ENCODE measurements at places on chromosomes 12 and 14.

- peak; percentile 58 for DNase-seq
Observed at GRCh38 chr14:44914849-44915248, 46.9 kb downstream of the KLHL28 start.

- DNase-seq: no peak
Observed at GRCh38 chr12:11689591-11690186, 40.2 kb downstream of the ETV6 start.

DNA sequence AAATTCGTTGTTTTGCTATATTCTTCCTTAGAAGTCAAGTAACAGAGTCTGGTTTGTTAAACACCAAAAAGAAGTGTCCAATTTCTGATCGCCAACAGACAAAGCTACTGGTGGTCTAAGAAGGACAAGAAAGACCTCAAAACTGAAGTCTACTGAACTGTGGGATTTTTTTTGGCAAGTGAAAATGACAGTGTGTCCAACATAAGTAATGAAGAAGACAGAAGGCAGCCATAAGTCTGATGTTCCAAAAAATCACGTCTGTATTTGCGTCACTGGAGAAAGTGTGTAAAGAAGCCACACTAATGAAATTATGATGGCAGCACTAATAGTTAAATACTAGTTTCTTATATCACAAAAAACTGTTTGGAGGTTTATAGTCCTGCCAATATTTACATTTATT, 32.6 kb downstream of the WASHC3 start:
- DNase-seq: peak; percentile 22

DNA sequence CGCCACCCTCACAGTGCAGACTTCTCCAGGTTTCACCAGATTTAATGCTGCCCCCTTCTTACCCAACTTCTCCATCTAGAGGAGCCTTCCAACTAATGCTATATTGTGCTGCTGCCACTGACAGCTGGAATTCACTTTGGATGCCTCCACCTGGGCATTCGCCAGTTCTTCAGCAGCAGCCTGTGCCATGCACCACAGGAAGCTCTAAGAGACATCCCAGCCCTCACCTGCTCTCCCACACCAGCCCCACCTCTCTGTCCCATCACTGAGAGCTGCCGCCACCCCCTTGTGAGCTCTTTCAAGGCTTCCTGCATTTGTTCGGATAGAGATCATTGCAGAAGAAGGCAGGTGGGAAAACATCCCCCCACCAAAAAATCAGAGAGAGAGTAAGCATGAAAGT, 4.6 kb upstream of the KRT2 start:
- no peak for DNase-seq

- DNase-seq: no peak
Observed at GRCh38 chr12:95996034-95996658, at the start of gene HAL. Gene HAL, minus strand, starts transcription at chr12:95996344. Its CDS starts 434 bp downstream, at chr12:95995910.

GRCh38 chr12:26130728-26131127, 5.9 kb upstream of the BHLHE41 start:
- DNase-seq: no peak

- no peak for DNase-seq
Observed at GRCh38 chr14:35355981-35356841, 48.3 kb downstream of the NFKBIA start.

DNA sequence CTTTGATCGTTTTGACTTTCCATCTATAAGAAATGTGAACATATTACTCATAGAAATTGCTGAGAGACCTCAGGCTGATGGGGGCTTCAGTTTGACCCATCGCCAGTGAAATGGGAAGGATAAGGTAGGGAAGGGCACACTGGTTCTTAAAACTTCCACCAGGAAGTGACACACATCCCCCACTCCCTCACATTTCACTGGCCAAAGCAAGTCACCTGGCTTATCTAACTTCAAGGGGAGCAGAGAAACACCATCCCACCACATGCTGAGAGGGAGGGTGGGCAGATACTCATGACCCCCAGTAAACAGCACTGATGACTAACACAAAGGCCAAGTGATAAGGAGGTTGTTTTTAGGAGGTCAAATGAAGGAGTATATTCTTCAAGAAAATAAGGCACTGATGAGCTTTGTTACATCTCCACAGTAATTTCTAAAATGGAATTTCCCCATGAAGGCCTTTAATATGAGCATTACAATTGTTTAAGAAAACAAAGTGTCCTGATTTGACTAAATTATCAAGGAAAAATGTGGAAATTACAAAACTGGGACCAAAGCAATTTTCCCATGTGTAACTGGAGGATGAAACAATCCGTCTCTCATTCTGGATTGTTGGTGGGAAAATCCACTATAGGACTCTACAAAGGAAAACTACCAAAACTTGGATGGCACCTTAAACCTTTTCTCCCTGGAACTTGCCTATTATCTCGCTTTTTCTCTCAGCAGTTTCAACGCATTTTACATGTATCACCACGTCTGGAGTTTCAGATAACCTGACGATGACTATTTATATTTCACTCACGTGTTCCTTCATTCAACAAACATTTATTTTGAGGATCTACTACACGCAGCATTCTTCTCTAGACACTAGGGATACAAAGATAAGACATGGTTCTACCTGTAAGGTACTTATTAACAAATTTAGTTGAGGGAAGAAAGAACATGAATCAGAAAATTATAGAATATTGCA, 91.8 kb upstream of the EEA1 start:
- DNase-seq: no peak

DNA sequence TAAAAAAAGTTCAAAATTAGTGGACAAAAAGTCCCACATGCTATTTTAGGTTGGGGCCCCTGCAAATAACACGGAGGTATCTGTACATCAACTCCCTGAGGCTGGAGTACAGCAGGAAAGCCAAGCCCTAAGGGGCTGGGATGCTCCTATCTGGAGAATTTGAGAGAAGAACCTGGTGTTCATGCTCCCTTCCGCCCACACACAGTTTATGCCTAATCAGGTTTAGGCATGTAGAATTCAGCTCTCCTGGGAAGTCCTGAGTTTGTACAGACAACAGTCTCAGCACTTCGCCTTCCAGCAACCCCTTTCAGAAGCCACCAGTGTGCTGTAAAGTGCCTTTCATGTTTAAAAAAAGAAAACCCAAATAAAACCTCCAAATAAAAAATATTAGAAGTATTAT, 237.3 kb upstream of the GRIP1 start:
- no peak for DNase-seq

- peak; percentile 13 for DNase-seq
Observed at GRCh38 chr12:113766879-113767878, 198.9 kb downstream of the RBM19 start.

DNA sequence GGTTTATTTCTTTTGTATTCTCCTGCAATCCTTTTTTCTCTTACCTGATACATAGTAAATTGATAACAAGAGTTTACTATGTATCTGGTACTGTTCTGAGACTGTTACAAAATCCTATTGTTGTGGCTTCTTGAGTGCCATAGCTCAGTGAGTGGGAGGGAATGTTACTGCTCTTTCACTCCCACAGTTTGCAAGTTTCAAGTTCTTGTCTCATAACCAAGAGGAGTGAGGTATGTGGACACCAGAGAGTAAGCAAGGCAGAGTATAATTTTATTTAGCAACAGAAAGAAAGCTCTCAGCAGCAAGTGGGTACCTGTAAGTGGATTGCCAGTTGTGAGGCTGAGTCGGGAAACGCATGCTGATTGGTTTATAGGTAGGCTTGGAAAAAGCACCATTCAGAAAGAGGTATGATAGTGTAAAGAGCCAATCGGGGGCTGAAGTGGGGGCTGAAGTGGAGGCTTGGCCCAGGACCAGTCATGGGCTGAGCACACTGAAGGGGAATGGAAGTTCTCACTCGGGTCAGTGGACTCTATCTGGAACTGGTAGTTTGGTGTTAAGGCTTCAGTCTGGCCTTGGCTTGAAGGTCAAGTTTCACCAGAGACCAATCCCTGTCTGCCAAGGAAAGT, 850.8 kb downstream of the TMTC2 start:
- DNase-seq: no peak

GRCh38 chr12:10212739-10213131, at the start of gene GABARAPL1:
Gene GABARAPL1, plus strand, starts transcription at chr12:10212877. Its CDS starts 253 bp downstream, at chr12:10213130.
- DNase-seq: peak; percentile 85

DNA sequence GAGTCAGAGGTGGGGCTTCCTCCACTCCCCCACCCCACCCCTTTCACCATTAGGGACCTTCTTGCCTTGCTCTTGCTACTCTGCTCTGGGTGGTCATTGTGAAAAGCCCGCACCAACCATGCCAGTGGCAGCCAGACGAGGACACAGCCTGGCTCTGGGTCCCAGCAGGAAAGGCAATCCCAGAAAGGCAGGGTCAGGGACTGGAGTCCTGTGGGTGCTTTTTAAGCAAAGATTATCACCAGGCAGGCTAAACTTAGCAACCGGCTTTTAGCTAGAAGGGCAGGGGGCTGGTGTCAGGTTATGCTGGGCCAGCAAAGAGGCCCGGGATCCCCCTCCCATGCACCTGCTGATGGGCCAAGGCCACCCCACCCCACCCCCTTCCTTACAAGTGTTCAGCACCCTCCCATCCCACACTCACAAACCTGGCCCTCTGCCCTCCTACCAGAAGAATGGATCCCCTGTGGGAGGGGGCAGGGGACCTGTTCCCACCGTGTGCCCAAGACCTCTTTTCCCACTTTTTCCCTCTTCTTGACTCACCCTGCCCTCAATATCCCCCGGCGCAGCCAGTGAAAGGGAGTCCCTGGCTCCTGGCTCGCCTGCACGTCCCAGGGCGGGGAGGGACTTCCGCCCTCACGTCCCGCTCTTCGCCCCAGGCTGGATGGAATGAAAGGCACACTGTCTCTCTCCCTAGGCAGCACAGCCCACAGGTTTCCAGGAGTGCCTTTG, 1.2 kb upstream of the GAPDH start:
- peak; percentile 92 for DNase-seq

DNA sequence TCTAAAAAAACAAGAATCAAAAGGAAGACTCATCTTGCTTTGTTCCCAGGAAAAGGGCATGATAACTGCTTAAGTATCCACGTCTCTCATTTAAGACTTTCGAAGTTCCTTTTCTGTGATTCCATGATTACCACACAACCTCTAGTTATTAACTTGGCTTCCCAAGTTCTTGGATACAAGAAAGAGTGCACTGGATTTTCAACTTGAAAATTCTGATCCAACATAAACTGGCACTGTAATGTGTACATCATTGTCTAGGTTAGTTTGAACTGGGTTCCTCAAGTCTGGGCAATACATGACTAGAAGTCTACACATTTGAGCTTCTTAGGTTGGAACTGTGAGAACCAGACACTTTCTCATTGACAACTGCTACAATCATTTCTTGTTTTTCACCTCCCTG, 1.6 kb downstream of the KLHL28 start:
- DNase-seq: peak; percentile 13

- no peak for DNase-seq
Observed at GRCh38 chr14:34824256-34824655, 50.9 kb downstream of the BAZ1A start.

- DNase-seq: no peak
Observed at GRCh38 chr14:101839236-101839635, 77.7 kb downstream of the PPP2R5C start.

DNA sequence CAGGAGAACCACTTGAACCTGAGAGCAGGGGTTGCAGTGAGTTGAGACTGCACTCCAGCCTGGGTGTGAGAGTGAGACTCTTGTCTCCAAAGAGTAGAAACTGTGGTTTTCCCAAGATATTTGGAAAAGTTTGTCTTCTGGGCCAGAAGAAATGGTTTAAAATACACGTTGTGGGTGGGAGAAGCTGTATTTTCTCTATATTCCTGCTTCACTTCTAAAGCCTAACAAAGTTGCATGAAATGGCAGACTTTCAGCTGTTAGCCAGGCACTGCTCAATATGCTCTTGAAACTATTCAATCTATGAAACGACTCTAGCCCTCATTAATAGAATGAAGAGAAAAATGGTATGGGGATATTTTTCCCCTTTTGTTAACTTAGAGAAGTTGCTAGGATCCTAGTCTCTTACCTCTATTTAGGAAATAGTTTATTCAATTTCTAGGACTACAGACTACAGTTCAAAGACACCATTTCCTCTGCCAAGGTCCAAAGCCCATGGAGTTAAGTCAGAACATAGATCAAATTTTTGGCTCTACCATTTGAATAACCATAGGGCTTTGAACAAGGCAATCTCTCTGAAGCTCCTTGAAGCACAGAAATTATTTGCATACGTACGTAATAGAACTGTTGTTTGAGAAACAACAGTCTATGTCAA, 49.3 kb upstream of the OR5AU1 start:
- DNase-seq: no peak

- no peak for DNase-seq
Observed at GRCh38 chr12:40105265-40105514, 691 bp downstream of the SLC2A13 start.

DNA sequence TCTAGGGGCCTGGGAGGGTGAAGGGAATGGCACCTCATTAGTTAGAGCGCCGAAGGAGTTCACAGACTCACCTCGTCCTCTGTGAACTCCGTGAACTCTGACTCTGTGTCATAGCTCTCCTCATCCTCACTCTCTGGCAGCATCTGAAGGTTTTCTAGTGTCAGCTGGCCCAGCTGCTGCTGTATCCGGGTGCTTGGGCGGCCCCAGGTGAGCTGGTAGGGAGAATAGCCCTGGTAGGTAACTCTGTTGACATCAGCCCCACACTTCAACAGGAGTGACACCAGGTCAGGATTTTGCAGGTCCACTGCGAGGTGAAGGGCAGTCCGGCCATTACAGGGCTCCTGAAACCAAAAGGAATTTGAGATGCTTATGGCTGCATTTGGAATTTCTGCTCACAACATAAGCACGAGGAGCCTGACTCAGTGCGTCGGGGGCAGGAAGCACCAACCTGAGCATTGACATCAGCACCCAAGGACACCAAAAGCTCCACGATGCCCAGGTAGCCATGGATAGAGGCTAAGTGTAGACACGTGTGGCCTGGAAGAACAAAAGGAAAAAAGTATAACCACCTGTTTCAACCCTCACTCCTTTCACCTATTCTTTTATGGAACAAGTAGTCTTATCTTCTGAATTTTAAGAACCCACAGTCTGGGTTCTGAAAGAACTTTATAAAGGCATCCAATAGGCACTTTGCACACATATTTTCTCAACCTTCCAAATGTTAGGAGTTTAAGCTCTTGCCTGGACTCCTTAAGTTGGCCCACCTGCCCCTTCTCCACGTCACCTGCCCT, 2.0 kb downstream of the NFKBIA start:
- no peak for DNase-seq

- DNase-seq: no peak
Observed at GRCh38 chr12:19456176-19456575, 16.9 kb downstream of the AEBP2 start.

DNA sequence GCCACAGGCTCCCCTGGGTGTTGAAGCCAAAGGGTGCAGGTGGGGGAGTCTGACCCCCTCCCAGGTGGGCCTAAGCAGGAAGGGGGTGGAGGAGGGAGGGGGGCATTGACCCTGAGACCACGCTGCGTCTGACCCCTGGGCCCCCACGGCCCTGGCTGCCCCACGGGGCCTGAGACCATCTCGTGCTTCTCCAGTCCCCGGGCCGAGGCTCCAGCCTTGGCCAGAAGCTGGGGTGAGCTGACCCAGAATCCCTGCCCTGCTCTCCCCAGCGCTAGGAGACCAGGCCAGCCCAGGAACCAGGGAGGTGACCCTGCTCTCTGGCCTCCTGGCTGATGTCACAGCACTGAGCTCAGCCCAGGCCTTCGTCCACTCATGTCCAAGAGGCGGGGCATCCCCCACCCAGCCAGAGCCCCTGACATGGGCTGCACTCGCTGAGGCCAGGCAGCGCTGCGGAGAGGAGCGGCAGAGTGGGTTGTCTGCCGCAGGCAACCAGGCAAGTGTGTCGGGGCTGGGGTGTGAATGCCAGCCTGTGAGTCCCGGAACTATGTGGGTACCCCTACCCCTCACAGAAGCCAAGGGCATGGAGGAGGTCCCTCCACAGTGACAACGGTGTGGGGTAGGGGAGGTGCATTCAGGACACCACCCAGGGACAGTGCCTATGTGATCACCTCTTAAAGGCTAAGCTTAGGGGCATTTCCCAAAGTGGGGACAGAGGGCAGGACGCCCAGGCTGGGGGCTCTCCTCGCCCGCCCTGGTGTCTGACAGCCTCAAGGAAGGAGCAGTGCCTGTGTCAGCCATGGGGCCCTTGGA, 6.3 kb downstream of the TRMT61A start:
- DNase-seq: no peak

Measured in muscle of back (tissue), 13 donors.